AML-193 (cell line): ENCODE measurements at places on chromosomes 4 and X.

GRCh38 chr4:145001635-145002034, 96.4 kb downstream of the ANAPC10 start:
- DNase-seq = no peak

DNA sequence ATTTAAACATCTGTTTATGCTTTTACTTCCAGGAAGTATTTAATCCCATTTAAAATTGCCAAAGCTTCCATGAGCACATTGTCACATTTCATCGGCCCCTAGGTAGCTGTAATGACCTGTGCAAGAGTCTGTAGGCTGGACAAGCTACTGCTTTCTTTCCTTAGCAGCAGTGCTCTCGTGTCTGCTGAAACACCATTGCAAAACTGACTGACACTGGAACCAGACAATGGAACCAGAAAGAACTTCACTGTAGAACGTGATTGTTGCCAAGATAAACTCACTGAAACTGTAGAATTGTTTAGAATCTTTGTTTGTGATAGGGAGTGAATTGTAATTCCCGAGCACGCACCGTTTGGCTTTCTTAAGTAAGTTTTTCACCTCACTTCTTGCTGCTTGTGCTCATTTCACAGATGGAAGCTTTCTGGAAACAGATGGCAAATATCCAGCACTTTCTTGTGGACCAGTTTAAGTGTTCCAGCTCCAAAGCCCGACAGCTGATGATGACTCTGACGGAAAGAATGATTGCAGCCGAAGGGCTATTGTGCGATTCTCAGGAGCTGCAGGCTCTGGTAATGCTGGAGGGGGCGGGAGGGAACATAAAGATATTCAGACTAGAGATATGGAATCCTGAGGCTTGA, 36.9 kb downstream of the EVC start:
- DNase-seq = no peak

DNA sequence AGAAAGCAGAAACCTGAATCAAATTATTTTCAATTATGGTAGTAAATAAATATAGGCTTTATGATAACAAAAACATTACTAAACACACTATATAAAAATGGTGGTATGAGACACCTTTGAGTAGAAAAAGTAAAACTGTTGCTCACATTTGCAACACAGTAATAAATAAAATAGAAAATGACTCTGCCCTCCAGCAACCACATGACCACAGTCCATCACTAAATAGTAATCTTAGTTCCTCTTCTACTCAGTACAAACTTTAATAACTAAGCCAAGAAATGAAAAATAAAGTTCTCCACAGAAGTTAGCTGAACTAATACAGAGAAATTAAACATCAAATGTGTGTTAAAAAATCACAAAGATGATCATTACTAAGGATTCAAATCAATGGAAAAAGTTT, 108.5 kb downstream of the ADGRA3 start:
- DNase-seq = no peak

GRCh38 chr4:86014599-86014998, 345.3 kb downstream of the MAPK10 start:
- no peak for DNase-seq

GRCh38 chr4:77117721-77118120, 39.3 kb upstream of the CCNG2 start:
- DNase-seq = no peak

GRCh38 chr4:87884976-87885549, 52.3 kb downstream of the MEPE start:
- no peak for DNase-seq

DNA sequence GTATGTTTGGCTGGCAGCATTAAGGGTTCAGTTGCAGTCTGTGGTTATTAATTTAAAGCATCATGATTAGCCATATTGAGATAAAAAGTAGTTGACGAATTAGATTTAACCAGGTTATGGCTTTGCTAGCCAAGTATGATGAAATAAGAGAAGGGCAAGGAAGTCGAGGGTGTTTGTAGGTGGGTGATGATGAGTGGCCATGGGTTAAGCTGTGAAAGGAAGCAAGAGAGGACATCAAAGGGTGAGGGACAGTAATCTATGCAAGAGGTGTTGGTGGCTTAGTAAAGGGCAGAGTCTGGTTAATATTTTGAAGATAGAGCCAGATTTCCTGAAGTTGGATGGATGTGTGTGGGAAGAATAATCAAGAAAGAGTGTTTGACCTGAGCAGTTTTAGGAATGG, 44.5 kb downstream of the STIM2 start:
- DNase-seq = no peak

- no peak for DNase-seq
These were observed 112.8 kb upstream of the ATXN3L start for GRCh38 chrX:13432414-13433297.

DNA sequence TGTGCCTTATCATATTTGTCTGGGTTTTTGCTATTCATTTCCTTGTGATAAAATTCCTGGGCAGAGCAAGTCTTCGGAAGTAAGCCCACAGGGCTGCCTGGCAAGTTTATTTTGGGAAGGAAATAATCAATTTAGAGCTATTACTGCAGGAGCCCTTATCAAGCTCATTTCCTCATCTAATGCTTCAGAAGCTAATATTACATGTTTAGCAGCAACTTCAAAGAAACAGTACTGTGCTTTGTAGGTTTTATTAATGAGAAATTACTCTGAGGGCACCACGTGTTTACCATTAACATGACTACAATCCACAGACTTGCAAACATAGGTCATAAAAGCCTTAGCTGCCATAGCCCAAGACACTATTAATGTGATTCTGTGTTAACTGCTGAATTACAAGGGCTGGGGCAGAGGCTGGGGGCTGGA, 540.0 kb downstream of the SPRY1 start:
- no peak for DNase-seq

DNA sequence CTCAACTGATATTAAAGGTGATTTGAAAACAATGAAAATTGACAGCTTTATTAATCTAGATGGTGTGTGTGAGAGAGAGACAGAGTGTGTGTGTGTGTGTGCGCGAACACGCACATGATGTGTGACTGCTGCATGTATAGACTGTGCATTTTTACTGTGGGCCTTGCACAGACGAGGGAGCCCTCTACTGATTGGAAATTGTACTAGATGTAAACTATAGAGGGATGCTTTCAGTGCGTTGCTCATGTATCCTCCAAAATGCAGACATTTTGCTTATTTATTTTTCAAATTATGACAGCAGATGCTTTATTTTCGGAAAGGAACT, 168.4 kb upstream of the GK2 start:
- peak; percentile 21 for DNase-seq

DNA sequence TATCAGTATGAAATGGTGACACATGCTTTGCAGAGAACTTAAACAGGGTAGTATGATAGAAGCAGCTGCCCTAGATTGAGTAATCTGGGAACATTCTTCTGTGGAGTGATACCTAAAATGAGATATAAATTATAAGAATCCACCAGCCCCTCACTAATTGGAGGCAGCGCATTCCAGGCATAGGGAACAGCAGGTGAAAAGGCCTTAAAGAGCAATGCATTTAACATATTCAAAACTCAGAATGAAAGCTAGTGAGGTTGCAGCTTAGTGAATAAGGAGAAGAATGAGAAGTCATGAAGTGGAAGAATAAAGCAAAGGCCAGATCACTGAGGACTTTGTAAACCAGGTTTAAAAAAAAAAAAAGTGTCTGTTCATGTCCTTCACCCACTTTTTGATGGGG, 4.9 kb upstream of the ODAM start:
- DNase-seq = no peak

DNA sequence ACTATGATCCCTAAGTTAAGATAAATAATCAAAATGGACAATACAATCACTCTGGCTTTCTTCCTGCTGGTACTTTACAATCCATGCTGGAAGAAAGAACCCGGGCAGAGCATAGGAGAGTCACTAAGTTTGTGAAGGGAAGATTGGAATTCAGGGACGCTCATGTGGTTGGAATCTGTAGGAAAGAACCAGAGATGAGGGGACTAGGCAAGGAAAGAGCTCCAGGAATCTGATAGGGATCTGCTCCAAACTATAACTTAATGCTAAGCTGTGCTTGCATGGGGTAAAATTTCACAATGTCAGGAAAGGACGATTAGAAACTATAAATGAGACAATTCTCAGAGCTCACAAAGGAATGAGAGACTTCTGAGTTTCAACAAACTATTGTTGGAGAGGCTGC, 167.5 kb downstream of the ADGRA3 start:
- no peak for DNase-seq

GRCh38 chr4:168164915-168165548, 72.7 kb downstream of the ANXA10 start:
- DNase-seq = no peak

DNA sequence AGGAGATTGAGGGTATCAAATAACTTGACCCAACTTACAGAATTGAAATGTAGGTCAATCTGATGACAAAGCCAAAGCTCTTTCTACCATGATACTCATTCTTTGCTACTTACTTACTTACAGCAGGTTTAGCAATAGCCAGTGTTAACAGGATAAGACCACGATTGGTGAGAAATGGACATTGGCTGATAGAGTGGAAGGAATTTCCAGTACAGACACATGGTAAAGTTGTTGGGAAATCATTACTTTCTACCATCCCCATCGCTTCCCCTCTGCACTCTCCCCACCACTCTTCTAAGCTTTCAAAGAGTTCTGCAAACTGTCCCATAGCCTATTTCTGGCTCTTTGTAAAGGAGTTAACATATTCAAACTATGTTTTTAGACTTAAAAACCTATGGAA, 119.7 kb downstream of the CHRNA9 start:
- no peak for DNase-seq

GRCh38 chr4:141002323-141002805, 130.9 kb downstream of the RNF150 start:
- no peak for DNase-seq

GRCh38 chr4:185817403-185817818, 5.4 kb upstream of the SORBS2 start:
- DNase-seq = no peak

DNA sequence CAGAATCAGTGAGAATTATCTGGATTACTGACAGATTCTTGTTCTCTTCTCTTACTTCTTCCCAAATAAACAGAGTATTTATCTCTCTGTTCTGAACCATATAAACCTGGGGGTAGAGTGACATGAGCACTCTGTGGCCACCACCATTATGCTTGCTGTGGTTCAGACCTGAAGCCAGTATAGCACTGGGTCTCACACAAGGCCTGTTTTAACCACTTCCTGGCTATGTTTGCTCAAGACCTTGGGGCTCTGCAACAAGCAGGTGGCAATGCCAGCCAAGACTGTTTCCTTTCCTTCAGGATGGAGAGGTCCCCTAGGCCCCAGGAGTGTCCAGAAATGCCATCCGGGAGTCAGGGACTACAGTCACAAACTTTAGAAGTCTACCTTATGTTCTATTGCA, 21.7 kb upstream of the HEPH start:
- no peak for DNase-seq

GRCh38 chr4:173517781-173518424, 12.1 kb downstream of the HAND2 start:
- no peak for DNase-seq

DNA sequence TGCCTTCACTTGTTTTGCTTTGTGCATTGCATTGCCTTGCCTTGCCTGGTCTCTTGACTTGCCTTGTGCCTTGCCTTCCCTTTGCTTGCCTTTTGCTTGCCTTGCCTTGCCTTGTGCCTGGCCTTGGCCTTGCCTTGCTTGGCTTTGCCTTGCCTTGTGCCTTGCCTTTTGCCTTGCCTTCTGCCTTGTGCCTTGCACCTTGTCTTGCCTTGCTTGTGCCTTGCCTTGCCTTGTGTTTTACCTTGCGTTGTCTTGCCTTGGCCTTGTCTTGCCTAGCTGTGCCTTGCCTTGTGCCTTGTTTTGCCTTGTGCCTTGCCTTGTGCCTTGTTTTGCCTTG, 95.3 kb downstream of the TAB3 start:
- no peak for DNase-seq

DNA sequence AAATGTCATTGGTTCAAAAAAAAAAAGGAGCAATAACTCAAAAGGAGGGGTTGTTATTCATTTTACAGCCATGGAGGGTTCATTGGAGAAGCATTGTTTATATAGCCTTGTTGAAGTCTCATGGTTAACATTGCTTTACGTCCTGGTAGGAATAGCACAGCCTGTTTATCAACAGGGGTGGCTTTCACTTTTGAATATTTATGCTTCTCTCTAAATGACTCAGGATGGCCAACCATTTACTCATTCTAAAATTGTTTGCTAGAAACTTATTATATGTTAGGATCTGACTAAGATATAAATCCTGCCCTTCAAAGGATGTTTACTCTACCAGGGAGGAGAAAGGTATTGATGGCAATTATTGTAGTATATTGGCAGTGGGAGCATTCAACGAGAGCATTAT, 534.1 kb upstream of the GALNTL6 start:
- no peak for DNase-seq

DNA sequence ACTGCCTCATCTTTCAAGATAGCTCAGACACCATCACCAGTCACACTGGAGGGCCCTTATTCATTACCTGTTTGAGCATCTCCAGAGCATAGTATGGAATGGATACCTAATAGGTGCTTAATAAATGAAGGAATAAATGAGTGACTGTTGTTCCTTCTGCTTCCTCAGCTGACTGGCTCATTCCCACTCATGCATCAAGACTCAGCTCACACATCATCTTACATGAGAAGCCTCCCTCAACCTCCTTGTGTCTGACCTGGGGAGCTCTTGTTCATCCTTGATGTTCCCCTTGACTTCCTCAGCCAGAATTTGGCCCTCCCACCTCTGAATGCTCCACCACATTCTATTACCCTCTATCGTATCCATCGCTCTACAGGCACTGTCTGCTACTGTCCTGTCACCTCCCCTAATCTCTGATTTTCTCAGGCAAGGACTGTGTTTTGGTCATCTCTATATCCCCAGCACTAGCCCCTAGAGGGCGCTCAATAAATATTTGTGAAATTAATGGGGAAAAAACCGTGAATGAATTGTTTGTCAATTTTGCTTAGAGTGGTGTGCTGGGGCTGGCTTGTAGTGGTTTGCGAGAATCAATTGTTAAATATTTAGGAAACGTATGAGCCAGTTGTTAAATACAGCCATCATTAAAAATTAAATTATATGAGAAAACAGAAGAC, 88.3 kb downstream of the NHSL2 start:
- DNase-seq = peak; percentile 34

DNA sequence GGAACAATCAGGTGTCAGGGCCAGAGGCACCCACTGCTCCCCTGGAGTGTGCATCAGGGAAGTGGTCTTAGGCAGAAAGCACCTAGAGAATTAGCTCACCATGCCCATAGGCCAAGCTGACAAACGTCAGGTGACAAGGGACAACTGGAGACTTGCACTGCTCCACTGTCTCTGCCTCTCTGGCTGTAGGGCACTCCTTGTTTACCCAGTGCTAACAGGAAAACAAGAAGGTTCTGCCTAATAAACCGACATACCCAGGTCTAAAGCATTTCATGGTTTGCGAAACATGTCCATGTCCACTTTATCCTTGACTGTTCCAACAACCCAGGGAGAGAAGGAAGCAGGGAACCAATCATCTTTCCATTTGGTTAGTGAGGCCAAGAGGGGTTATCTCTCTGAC, 92.5 kb upstream of the MAMLD1 start:
- DNase-seq = no peak

- DNase-seq = no peak
These were observed 1.1 kb upstream of the ATP11C start for GRCh38 chrX:139933904-139934303.
